Trophoblast cell (in vitro differentiated cells and primary cell): ENCODE measurements at places on chromosomes 1 and 21.

DNA sequence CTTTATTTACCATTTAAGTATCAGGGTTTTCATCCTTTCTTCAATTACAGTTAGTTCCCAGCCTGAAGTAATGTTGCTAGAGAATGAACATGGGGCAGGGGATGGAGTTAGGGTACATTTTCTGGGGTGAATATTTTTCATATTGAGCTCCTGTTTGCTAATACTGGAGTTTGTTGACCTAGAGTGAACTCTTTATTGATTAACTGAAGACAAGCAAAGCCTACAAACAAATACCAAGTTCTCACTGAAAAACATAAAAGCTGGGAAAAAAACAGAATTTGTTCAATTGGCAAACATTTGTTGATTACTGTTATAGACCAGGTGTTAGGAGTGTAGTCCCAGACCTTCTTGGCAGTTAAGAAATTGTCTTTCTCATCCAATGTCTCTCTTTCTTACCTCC, 28.2 kb upstream of the PIGV start:
- no peak for DNase-seq

DNA sequence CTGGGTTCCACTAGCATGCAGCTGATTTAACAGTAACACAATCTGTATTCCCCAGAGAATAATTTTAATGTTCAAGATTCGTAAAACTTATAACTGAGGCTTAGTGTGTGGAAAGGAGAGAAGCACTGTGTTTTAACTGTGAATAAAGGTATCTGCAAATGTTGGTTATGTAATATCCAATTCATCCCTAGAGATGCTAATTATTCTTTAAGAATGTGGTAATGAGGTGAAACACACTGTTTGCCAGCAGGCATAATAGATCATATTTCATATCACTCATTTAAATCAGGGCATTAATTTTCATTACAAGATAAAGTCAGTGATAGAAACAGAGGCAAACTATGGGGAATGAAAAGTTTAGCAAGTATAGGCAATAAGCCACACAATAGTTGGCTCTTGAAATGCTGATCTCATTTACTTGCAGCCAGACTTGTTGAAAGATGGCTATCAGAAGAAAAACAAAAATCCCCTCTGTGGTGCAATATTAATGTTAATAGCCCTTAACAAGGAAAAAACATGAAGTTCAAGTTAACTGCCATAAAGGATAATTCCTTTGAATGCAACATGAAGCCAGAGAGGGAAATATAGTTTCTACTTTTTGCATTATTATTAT, 33.4 kb downstream of the HMCN1 start:
- no peak for DNase-seq

DNA sequence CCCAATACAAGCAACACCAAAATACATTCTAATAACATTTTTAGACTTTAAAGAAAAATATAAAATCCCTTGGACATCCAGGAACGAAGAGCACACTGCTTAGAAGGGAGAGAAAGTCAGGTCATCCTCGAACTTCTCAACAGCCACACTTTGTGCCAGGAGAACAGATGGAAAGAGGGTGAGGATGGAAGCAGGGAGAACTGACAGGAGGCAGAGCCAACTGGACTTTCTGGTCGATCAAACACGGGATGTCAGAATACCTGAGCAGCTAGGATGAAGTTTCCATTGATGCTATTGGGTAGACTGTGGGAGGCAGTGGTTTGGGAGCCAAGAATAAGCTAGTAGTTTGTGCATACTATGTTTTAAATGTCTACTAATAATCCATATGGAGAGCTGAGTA, 111.4 kb downstream of the TOMM20 start:
- DNase-seq: no peak

- DNase-seq: no peak
Observed at GRCh38 chr1:40651138-40651857, 14.2 kb downstream of the RIMS3 start.

GRCh38 chr21:16145479-16145878, 415.7 kb downstream of the USP25 start:
- DNase-seq: no peak

DNA sequence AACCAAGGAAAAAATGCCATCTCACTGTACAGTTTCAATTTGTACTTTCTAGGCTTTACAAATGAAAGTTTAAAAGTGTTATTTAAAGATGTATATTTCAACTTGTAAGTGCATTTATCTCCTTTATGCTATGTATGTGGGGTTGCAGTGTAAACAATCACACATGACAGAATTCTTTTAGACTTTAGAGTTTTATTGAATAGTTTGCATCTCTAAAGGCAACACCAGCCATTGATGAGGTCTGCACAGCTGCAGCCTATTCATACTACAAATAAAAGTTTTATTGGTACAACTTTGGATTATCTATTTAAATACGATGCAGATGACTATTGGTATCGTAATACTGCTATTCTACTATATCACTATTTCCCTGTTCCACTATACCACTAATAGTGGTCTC, 894.4 kb upstream of the B3GALT2 start:
- no peak for DNase-seq

DNA sequence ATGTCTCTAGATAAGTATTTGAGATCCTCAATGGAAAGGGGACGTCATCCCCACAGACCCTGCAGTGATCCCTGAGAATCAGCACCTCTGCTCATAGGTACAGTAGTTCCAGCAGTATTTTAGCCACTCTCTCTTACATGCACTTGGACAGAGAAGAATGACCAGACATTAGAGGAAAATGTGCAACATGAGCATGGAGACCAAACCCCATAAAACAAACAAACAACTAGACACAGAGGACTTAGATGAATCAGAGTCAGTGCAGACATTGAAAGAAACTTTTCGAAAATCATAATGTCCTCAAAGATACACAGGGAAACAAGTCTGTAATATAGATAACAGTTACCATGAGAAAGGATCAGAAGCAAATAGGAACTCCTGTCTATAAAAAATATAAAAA, 108.2 kb downstream of the LYPLAL1 start:
- DNase-seq: no peak
